Muscle of leg (tissue), 16 donors: ENCODE measurements at places on chromosomes 2 and 18. TPM values are rescaled to one million over a fixed set of nuclear protein-coding genes. Genes with fewer than 3 reads are reported as not detected.

GRCh38 chr2:42169874-42170521, 845 bp downstream of the EML4 start:
- H3K27ac ChIP-seq: peak overlapping the region; percentile 90
- peak overlapping the region; percentile 87 for H3K4me3 ChIP-seq
- peaks cover 6% of the 10 kb centered on the region for H3K4me1 ChIP-seq
- no peaks in the 10 kb centered on the region for H3K36me3 ChIP-seq
- peak; percentile 39 for DNase-seq

DNA sequence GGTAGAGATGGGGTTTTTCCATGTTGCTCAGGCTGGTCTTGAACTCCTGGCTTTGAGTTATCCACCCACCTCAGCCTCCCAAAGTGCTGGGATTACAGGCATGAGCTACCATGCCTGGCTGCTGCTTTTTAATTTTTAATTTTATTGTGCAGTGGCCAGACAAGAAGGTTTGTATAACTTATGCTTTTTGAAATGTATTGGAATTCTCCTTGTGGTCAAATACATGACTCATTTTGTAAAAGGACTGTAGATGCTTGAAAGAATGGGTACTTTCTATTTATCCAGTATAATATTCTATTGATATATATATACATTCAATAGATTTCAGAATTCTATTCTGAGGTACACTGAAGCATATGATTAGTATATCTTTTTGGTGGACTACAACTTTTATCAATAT, 82.6 kb upstream of the ST3GAL5 start:
- H3K4me3 ChIP-seq: no peak overlapping the region
- H3K36me3 ChIP-seq: no peaks in the 10 kb centered on the region
- no peak for DNase-seq
- peaks cover 14% of the 10 kb centered on the region for H3K4me1 ChIP-seq
- H3K27ac ChIP-seq: no peak overlapping the region
- no peaks in the 10 kb centered on the region for H3K27me3 ChIP-seq

DNA sequence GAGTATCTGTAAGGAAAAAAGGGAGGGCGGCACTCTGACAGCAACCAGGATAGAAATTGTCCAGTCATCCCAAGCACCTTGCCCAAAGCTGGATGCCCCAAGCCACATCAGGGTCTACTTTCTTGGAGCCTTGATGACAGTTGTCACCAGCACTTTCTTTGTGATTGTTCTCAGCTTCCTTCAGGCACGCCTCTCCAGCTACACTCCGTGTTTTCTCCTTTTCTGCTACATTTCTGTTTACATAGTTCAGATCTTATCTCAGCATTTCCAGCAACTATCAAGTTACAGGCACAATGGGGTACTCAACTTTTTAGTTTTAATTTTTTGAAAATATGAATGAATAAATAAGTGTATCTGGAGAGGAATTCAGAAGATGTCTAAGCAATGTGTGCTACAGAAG, 115.3 kb upstream of the CELF4 start:
- H3K27ac ChIP-seq: no peak overlapping the region
- H3K27me3 ChIP-seq: no peaks in the 10 kb centered on the region
- H3K4me1 ChIP-seq: no peaks in the 10 kb centered on the region
- no peaks in the 10 kb centered on the region for H3K36me3 ChIP-seq
- DNase-seq: no peak

- no peak overlapping the region for H3K4me3 ChIP-seq
- no peaks in the 10 kb centered on the region for H3K27me3 ChIP-seq
- no peaks in the 10 kb centered on the region for H3K4me1 ChIP-seq
- DNase-seq: no peak
Observed at GRCh38 chr2:49131801-49132200, 22.5 kb downstream of the FSHR start.

- no peaks in the 10 kb centered on the region for H3K27me3 ChIP-seq
- no peak overlapping the region for H3K4me3 ChIP-seq
- DNase-seq: no peak
- no peaks in the 10 kb centered on the region for H3K36me3 ChIP-seq
Observed at GRCh38 chr2:164115806-164116205, 380.0 kb upstream of the FIGN start.

- H3K27ac ChIP-seq: no peak overlapping the region
- no peak overlapping the region for H3K4me3 ChIP-seq
- H3K4me1 ChIP-seq: no peaks in the 10 kb centered on the region
- H3K27me3 ChIP-seq: no peaks in the 10 kb centered on the region
- H3K36me3 ChIP-seq: no peaks in the 10 kb centered on the region
- DNase-seq: no peak
Observed at GRCh38 chr2:132733094-132733493, 63.1 kb upstream of the LYPD1 start.

DNA sequence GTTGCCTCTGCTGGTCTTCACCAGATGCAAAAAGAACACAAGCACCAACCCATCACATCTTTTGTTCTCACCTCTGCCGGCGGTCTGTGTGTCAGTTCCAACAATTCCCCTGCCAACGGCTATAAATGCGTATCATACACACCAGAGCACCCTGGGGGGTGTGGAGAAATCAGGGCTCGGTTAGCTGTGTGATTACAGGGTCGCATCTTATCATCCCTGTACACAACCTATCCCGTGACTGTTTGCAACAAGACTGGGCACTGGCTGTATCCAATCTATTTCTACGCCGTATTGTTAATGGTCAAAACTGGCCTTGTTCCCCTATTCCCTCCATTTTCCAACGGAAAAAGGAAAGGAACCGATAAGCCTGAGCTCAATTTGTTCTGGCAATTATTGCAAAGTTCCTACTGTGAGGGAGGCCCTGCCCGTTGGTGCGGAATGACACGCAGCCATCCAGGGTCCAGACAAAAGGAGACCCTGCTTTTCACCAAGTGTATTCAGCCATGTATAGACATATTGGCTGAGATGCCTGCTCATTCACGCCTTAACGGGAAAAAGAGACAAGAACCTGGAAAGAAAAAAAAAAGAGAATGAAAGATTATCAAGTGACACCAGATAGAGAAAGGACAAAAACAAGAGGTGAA, 136.9 kb downstream of the CDH20 start:
- H3K27me3 ChIP-seq: no peaks in the 10 kb centered on the region
- H3K36me3 ChIP-seq: no peaks in the 10 kb centered on the region
- H3K4me1 ChIP-seq: no peaks in the 10 kb centered on the region
- no peak overlapping the region for H3K4me3 ChIP-seq

GRCh38 chr18:68417826-68418225, 297.1 kb downstream of the TMX3 start:
- no peaks in the 10 kb centered on the region for H3K36me3 ChIP-seq
- H3K4me1 ChIP-seq: no peaks in the 10 kb centered on the region
- DNase-seq: no peak

GRCh38 chr2:19942199-19942598, 40.4 kb upstream of the TTC32 start:
- no peaks in the 10 kb centered on the region for H3K4me1 ChIP-seq
- H3K27me3 ChIP-seq: no peaks in the 10 kb centered on the region

- DNase-seq: peak; percentile 82
- H3K4me3 ChIP-seq: no peak overlapping the region
- peak overlapping the region; percentile 51 for H3K27ac ChIP-seq
- no peaks in the 10 kb centered on the region for H3K27me3 ChIP-seq
Observed at GRCh38 chr2:231321556-231322334, 73.8 kb upstream of the B3GNT7 start.

DNA sequence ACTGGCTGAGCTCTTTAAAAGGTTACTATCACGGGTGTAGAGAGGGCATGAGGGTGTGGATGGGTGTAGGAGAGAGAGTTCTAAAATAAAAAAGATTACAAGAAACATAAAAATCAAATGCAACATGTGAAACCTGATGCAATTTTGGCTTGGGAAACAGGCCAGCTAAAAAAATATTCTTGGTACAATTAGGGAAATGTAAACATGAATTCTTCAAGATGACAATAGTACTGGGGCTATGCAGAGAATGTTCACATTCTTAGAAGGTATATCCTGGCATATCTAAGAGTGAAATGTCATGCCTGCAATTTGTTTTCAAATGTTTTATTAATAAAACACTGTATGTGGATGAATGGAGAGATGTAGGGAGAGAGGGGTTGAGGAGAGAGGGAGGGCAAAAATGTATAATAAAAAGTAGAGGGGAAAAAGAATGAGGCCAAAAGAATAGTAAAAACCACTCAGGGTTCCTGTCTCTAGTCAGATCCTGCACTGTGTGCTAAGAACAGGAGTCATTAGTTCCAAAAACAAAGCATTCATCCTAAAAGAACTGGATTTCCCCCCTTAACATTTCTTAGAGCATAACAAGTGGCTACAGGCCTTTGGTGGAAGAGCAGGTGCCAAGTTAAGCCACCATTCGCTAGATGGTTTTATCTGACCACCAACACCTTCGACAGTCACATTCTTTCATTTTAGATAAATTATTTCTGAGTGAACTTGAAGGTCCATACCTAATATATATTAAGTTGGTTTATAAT, 77.3 kb downstream of the LPIN2 start:
- H3K27ac ChIP-seq: no peak overlapping the region
- no peak for DNase-seq
- H3K4me1 ChIP-seq: no peaks in the 10 kb centered on the region
- no peak overlapping the region for H3K4me3 ChIP-seq

The IL18R1 gene
- 0.65 TPM for polyA plus RNA-seq

The NCKAP5 gene
- polyA plus RNA-seq: 3.7 TPM
